ENCODE measurements at places on chromosomes 3 and 15. TPM values are rescaled to one million over a fixed set of nuclear protein-coding genes. Genes with fewer than 3 reads are reported as not detected.

Gene SI
- not detected for total RNA-seq

- no peak overlapping the region for H3K4me3 ChIP-seq
- no peaks in the 10 kb centered on the region for H3K4me1 ChIP-seq
- no peak for DNase-seq
- no peaks in the 10 kb centered on the region for H3K36me3 ChIP-seq
- no peak overlapping the region for H3K27ac ChIP-seq
- no peaks in the 10 kb centered on the region for H3K27me3 ChIP-seq
Measured at GRCh38 chr15:45469027-45469426, 53.5 kb downstream of the SLC30A4 start.

GRCh38 chr3:196886144-196886543 lies 18.4 kb downstream of the SENP5 start:
- H3K4me1 ChIP-seq: peaks cover 6% of the 10 kb centered on the region
- peaks cover 16% of the 10 kb centered on the region for H3K36me3 ChIP-seq
- no peak overlapping the region for H3K27ac ChIP-seq
- H3K4me3 ChIP-seq: no peak overlapping the region
- no peak for DNase-seq

- no peaks in the 10 kb centered on the region for H3K27me3 ChIP-seq
- peak; percentile 2 for DNase-seq
- H3K36me3 ChIP-seq: no peaks in the 10 kb centered on the region
- H3K4me3 ChIP-seq: no peak overlapping the region
Measured at GRCh38 chr3:102180280-102180931, 254.4 kb upstream of the ZPLD1 start.

DNA sequence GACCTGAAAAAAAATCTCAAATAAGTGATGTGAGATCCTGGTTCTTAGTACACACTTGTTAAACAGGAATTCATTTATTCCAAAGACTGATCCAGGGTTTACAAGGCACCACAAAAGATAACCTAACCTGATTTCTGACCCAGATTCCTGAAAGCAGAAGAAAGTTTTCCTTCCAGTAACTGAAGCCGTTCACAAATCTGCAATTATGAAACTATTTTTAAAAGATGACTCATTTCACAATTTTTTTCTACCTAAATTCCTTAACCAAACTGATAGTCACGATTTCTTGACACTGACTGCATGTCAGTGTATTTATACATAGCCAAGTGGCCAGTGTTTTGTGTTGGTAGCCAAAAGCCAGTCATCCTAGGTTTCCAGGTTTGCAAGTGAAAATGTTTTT lies 17.1 kb downstream of the SLC9A9 start:
- H3K4me1 ChIP-seq: peaks cover 33% of the 10 kb centered on the region
- H3K27me3 ChIP-seq: no peaks in the 10 kb centered on the region
- DNase-seq: no peak

DNA sequence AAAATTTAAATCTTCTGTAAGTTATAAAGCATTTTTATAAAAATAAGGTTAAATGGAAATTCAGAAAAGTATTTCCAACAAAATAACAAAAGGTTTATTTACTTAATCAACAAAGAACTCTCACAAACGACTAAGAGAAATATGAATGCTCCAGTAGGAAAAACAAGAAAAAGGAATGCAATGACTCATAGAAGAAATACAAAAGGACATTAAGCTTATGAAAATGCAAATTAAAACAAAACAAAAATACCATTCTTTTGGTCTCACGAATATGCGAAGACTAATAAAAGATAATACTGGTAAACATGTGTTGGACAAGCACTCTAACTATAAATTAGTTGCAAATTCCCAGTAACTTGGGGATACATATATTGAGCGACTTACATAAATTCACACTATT lies 17.5 kb upstream of the TBC1D5 start:
- H3K27me3 ChIP-seq: no peaks in the 10 kb centered on the region
- H3K36me3 ChIP-seq: no peaks in the 10 kb centered on the region
- H3K4me1 ChIP-seq: peaks cover 10% of the 10 kb centered on the region
- H3K27ac ChIP-seq: no peak overlapping the region
- H3K4me3 ChIP-seq: no peak overlapping the region
- no peak for DNase-seq

Measured in CD4-positive, alpha-beta memory T cell (primary cell).